Neural crest cell (in vitro differentiated cells): ENCODE measurements at places on chromosomes 1 and 21. TPM values are rescaled to one million over a fixed set of nuclear protein-coding genes. Genes with fewer than 3 reads are reported as not detected.

DNA sequence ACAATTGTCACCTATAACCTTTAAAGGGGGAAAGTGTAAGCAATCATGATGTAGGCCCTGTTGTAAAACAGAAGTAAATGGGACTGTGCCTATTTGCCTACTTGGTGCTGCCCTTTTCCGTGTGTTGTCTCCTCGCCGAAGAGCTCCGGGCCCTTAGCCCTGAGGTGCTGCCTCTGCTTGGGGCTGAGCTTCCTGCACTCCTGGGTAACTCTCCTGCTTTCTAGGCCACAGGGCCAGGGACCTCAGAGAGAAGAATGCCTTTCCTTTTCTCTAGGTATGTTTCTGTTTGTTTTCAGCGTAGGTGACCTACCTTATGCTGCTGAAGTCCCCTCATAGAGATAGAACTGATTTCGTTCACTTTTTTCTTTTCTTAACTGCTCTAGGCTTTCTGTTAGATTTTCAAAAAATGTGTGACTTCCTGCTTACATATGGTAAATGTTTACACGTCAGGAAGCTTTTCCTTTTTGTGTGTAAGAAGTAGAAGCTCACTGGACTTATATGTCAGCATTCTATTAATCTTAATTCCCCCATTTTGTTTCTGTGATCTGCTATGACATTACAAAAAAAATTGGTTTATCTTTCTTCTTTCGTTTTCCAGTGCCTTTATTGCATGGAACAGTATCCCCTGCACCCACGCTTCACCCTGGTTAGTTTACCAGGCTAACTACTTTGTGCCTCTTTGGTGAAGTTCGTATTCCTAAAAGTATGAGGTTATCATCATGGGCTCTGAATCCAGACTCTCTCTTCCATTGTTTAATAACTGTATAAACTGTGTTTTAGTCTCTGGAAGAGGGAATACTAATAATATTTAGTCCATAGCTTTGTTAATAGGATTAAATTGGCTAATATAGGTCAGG lies 61.7 kb downstream of the ITSN1 start:
- H3K27me3 ChIP-seq: no peaks in the 10 kb centered on the region
- H3K4me3 ChIP-seq: no peak overlapping the region
- H3K36me3 ChIP-seq: peaks cover 14% of the 10 kb centered on the region
- no peak for DNase-seq
- no peak overlapping the region for H3K27ac ChIP-seq

DNA sequence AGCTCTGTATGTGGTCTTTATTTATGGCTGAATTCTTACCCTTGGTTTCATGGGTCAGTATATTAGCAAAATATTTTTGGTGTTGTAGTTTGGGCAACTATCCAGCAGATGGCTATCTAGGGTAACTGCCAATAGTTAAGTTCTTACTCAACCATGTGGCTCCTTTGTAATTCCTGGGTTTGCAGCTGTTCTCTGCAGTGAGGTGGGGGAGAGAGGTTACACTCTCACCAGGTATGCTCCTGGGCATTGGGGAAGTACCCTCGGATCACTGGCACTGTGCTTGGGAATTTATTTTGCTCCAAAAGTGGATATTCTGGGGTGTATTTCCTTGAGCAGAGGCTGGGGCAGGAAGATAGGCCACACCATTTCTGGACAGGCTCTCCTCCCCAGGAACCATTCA lies 436.7 kb upstream of the TMPRSS15 start:
- H3K36me3 ChIP-seq: peaks cover 10% of the 10 kb centered on the region
- DNase-seq: no peak
- no peak overlapping the region for H3K27ac ChIP-seq
- no peak overlapping the region for H3K4me3 ChIP-seq

Gene GUCA2B
- not detected in 2 replicates for total RNA-seq

DNA sequence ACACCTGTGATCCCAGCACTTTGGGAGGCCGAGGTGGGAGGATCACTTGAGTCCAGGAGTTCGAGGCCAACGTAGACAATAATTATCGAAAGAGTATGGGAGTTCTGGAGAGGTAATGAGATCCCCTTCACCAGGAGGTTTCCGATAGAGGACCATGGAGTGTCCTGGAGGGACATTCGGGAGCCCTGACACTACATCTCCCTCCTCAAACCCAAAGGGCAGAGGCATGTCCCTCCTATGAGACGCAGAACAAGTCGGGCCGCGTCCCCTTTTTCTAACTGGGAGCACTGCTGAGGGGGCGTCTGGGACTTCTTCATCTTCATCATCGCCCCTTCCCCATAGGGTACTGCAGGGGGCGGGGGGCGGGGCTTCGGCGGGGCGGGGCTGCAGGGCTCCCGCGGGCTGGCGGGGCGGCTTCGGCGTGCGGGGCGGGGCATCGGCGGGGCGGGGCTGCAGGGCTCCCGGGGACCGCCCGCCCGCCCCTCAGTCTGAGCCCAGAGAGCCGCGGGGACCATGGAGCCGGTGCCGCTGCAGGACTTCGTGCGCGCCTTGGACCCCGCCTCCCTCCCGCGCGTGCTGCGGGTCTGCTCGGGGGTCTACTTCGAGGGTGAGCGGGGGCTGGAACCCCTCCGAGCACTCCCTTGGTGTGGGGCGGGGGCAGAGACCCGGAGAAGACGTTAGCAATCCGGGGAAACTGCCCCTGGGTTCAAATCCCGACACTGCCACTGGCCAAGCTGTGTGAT lies at the start of gene THEMIS2:
TSS of gene THEMIS2 (plus strand) at position 486 of the 743 bp plus-strand sequence. CDS start at position 514, 28 bp downstream.
- peaks cover 8% of the 10 kb centered on the region for H3K27me3 ChIP-seq
- H3K4me3 ChIP-seq: peak within 1 kb of the TSS; percentile 85
- H3K27ac ChIP-seq: no peak within 1 kb of the TSS

DNA sequence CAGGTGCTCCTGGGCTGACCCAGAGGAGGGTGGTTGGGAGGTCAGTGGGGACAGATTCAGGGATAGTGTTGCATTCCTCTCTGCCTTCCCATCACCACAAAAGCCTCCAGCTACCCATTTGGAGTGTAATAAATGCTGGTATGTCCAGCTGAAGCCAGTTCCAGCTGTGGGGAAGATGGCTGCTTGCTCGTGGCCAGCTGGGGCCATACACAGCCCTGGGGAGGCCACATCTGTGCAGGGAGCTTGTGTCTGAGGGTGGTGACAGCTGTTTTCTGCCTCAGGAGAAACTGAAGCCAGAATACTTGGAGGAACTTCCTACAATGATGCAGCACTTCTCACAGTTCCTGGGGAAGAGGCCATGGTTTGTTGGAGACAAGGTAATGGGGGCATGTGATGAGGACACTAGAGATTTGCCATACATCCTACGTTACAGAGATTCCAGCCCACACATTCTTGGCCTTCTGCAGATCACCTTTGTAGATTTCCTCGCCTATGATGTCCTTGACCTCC lies 2.7 kb downstream of the GSTM4 start:
- H3K4me3 ChIP-seq: peak overlapping the region; percentile 79
- H3K4me1 ChIP-seq: peaks cover 37% of the 10 kb centered on the region
- no peak overlapping the region for H3K27ac ChIP-seq
- DNase-seq: no peak
- H3K27me3 ChIP-seq: peaks cover 11% of the 10 kb centered on the region
- H3K36me3 ChIP-seq: no peaks in the 10 kb centered on the region
